Fibroblast of lung (primary cell): ENCODE measurements at places on chromosomes 2 and 18. TPM values are rescaled to one million over a fixed set of nuclear protein-coding genes. Genes with fewer than 3 reads are reported as not detected.

CRYGC gene
- not detected in 2 replicates for total RNA-seq

REG1B gene
- total RNA-seq, result not detected in 2 replicates

SLC40A1 gene
- 91.9 and 97.4 TPM in 2 replicates for total RNA-seq

SAG gene
- total RNA-seq, result not detected in 2 replicates

OR6B2 gene
- total RNA-seq, result not detected in 2 replicates

ABCG8 gene
- not detected in 2 replicates for total RNA-seq

SALL3 gene
- not detected in 2 replicates for total RNA-seq

LMAN2L gene
- total RNA-seq, result 27.0 and 41.1 TPM in 2 replicates

HOXD12 gene
- not detected in 2 replicates for total RNA-seq

GALR1 gene
- total RNA-seq, result not detected in 2 replicates

CDKL4 gene
- total RNA-seq, result 3.0 and 3.1 TPM in 2 replicates

CYRIA gene
- total RNA-seq, result 7.4 and 10.2 TPM in 2 replicates

SERPINB13 gene
- total RNA-seq, result not detected in 2 replicates

ASAP2 gene
- 16.4 and 19.2 TPM in 2 replicates for total RNA-seq

SPP2 gene
- total RNA-seq, result not detected in 2 replicates

CYS1 gene
- 1.5 and 5.1 TPM in 2 replicates for total RNA-seq

TMEM163 gene
- total RNA-seq, result under 0.01 TPM in 1 of 2 replicates, not detected in the other

EML6 gene
- total RNA-seq, result 0.26 and 1.3 TPM in 2 replicates

XDH gene
- under 0.01 and 0.50 TPM in 2 replicates for total RNA-seq

UGT1A4 gene
- total RNA-seq, result not detected in 2 replicates

HOXD8 gene
- total RNA-seq, result not detected in 2 replicates

UPP2 gene
- not detected in 2 replicates for total RNA-seq

CCDC88A gene
- total RNA-seq, result 34.7 and 56.5 TPM in 2 replicates

LGALSL gene
- total RNA-seq, result 2.8 and 3.1 TPM in 2 replicates

GULP1 gene
- 71.7 and 82.4 TPM in 2 replicates for total RNA-seq

AFF3 gene
- total RNA-seq, result 0.26 and 0.50 TPM in 2 replicates

RNF103 gene
- 17.5 and 20.3 TPM in 2 replicates for total RNA-seq

ZNF385B gene
- under 0.01 TPM in 1 of 2 replicates, not detected in the other for total RNA-seq

KATNAL2 gene
- total RNA-seq, result 3.8 and 4.6 TPM in 2 replicates

SEPTIN10 gene
- 90.3 and 101 TPM in 2 replicates for total RNA-seq

AOX1 gene
- 65.1 and 81.4 TPM in 2 replicates for total RNA-seq

RNF149 gene
- total RNA-seq, result 44.7 and 49.0 TPM in 2 replicates

FOXI3 gene
- not detected in 2 replicates for total RNA-seq

CCDC74B gene
- 2.0 and 3.1 TPM in 2 replicates for total RNA-seq

LIMS3 gene
- 6.3 TPM in 1 of 2 replicates, not detected in the other for total RNA-seq

NEUROD1 gene
- not detected in 2 replicates for total RNA-seq

ALLC gene
- total RNA-seq, result not detected in 2 replicates

MC2R gene
- not detected in 2 replicates for total RNA-seq

ABCG5 gene
- not detected in 2 replicates for total RNA-seq

ANKRD36C gene
- total RNA-seq, result 31.1 and 32.9 TPM in 2 replicates

APCDD1 gene
- total RNA-seq, result 4.9 and 17.3 TPM in 2 replicates

REG1A gene
- total RNA-seq, result not detected in 2 replicates

CDH2 gene
- total RNA-seq, result 2.0 and 8.7 TPM in 2 replicates

PKP4 gene
- 32.6 and 56.3 TPM in 2 replicates for total RNA-seq

POTEC gene
- total RNA-seq, result not detected in 2 replicates

MAP3K19 gene
- total RNA-seq, result not detected in 2 replicates

GNLY gene
- total RNA-seq, result under 0.01 TPM in 1 of 2 replicates, not detected in the other

G6PC2 gene
- total RNA-seq, result not detected in 2 replicates
